ENCODE measurements at places on chromosomes 4 and X. TPM values are rescaled to one million over a fixed set of nuclear protein-coding genes. Genes with fewer than 3 reads are reported as not detected.

- no peak for DNase-seq
Measured at GRCh38 chrX:47223476-47224250, 5.2 kb downstream of the CDK16 start.

DNA sequence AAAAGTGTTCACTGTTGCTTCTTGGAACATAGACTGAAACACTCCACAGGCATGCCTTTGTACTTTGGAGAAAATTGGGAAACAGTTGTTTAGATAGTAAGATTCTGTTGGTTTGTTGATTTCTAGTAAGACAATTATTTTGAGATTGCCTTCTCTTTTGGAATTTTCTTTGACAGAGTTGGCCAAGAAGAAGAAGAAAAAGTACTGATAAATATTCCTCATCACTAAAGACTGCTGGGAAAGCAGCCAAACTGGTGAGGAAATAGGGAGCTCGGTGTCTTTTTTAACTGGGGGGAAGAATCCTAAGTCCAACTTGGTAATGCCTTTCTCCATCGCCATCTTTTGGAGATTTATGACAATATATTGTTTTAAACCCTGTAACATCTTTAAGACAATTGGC, 370.7 kb downstream of the GPAT3 start:
- peak; percentile 3 for DNase-seq

DNA sequence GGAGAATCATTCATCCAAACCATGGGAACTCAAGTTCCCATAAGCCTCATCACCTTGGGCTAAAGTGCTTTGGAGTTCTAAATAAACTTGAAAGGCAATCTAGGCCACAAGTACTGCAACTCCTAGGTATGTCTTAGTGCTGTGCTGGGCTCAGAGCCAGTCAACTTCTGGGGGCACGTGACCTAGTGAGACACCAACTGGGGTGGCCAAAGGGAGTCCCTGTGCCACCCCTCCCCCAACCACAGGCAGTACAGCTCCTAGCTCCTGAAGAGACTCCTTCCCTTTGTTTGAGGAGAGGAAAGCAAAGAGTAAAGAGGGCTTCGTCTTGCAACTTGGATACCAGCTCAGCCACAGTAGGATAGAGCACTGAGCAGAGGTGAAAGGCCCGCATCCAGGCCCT, 154.2 kb upstream of the IL1RAPL2 start:
- DNase-seq, result no peak

GRCh38 chr4:177242651-177243286, 66.9 kb upstream of the NEIL3 start:
- no peak for DNase-seq

DNA sequence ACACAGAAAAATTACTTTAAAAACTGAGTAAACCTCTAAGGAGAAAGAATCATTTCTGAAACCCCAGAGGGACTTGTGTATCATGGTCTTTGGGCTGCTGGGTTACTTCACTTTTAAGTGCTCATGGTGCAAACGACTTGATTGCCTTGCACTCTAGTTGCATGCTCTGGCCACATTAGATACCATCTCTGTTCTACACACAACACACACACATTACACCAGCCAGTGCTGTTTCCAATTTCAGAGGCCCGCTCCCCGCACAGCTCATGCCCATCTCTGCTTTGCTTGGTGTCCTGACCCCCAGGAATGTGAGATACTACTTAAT, 2.1 kb downstream of the PPP3CA start:
- DNase-seq, result no peak

DNA sequence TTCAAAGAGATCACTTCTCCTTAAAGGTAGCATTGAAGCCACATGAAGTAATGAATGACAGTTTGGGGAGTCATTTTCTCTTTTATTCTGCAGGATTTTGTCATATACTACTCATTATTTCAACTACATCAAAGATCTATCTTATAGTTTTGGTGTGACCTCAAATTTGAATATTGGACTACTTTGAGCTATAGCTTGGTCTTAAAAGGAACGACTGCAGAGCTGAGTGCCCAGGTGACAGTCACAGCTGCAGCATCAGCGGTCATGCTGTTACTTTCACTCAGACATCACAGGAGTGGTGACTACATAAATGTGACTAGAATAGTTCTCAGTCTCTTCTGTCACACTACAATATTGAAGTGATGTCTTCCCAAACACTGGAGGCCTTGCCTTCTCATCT, 10.7 kb upstream of the SPCS3 start:
- DNase-seq, result no peak

DNA sequence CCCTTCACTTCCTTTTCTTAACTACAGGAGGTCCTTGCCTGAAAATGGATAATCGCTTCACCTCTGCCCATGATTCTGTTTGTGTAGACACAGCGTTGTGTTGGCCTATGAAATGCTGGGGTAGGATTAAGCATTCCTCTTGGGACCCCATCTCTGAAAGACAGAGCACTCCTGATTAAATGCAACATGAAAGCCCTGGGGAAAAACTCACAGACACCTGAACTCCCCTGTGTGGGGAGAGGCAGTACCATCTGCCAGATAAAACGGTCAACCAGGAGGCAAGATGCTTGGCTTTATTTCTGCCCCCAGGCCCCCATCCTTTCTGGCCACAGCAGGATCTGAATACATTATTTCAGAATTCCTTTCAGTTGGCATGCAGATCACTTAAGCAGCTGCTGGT, 1.9 kb downstream of the LGI2 start:
- DNase-seq, result no peak

- peak; percentile 24 for DNase-seq
Measured at GRCh38 chrX:119729408-119730201, 28.8 kb upstream of the SOWAHD start.

DNA sequence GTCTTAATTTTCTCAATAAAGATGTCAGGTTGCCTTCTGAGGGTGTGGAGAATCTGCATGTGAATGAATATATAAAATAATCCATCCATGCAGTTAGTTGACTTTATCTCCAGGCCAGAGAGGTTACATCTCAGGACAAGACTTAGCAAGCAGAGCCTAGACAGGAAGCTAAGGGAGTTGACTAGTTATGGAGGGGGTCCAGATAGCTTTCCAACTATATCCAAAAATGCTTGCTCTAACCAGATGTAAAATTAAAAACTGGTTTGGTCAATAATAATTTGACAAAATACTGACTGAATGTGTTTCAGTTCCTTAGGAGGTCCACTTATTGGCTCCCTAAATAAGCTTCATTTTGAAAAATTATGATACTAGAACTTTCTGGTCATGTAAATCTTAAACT, 101.4 kb downstream of the PAPSS1 start:
- DNase-seq, result no peak

- DNase-seq, result no peak
Measured at GRCh38 chr4:1226598-1226997, 22.3 kb downstream of the CTBP1 start.

- no peak for DNase-seq
Measured at GRCh38 chr4:105896984-105897775, 1.9 kb downstream of the NPNT start.

The LANCL3 gene
- polyA plus RNA-seq, result 0.01 TPM

The SPANXN1 gene
- polyA plus RNA-seq, result not detected

The NOX1 gene
- polyA plus RNA-seq, result not detected

The TBC1D9 gene
- polyA plus RNA-seq, result 22.0 TPM

The ASB5 gene
- 0.38 TPM for polyA plus RNA-seq
